ENCODE measurements at places on chromosomes 3 and 15.

DNA sequence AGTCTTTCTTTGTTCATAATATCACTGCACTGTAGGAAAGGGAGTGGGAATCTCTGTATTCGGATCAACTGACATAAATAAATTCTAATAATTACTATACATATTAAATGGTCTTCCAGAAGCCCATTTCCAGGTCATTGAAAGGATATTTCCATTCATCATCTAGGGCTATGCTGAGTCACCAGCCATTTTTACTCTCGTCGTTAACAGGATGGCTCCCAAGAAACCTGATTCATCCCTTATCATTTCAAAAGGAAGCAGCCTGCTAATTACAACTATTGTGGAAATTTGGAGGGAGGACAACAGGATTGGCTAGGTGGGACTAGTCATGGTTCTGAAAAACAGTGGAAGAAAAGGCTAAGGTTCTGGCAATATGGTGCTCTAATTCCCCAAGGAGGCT lies 13.6 kb downstream of the GMNC start:
- no peak for DNase-seq

- DNase-seq, result no peak
Measured at GRCh38 chr15:31444844-31445243, 118.2 kb downstream of the KLF13 start.

DNA sequence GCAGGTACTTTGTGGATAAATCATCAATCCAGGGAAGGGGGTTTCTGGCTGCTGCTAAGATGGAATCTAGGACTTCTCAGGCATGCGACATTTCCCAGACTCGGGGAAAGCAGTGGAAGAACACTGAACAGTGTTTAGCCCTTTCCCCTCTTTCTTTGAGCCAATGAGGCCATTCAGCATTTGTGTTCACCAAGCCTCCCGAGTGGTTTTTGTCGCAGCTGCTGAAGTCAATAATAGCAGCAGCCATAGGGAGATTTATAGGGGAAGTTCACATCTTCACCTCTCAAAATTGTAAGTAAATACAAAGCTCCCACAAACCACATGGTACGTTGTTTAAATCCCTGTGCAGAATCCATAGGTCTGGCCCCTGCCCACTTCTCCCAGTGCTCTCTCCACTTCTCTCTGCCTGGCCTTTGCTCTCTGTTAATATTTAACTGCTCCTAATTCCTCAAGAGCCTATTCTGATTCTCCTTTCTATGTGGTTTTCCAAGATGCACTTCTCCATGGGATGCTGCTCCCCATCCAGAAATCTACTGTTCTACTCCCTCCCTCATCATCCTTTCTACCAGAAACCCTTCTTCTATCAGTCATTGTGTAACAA lies 230.7 kb downstream of the SHQ1 start:
- DNase-seq, result no peak

- no peak for DNase-seq
Measured at GRCh38 chr15:85725019-85725418, 69.7 kb downstream of the KLHL25 start.

DNA sequence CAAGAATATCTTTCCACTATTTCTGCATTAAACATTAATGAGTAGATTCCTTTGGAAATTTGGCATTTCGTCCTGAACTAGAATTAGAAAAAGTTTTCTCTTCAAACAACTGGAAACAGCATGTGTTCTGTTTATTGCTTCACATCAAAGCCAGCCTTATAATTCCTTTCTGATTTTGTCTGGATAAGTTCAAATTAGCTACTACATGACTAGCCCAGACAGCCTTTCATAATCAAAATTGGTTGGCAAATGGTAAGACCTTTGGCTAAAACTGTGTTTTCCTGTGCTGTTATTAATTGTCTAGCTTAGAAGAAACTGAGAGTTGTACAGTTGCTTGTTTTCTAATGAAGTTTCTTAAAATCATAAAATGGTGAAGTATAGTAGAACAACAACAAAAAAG lies 52.7 kb upstream of the P3H2 start:
- no peak for DNase-seq

DNA sequence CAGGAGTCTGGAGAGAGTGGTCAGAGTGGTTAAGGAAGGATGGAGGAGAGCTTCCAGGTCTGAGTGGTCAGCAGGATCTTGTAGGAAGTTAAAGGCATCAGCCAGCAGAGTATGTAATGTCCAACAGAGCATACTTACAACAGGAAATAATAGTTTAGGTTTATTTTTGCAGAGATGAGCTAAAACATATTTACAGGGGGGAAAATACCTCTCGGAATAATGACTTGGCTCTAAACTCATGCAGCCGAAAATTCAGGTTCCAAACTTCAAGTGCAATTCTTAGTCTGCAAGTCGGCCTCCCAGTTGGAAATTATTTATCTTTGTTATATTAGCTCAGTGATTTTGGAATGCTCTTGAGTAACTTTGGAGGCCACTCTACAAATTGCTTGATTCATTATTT lies 385.0 kb upstream of the C2CD4B start:
- DNase-seq, result no peak

DNA sequence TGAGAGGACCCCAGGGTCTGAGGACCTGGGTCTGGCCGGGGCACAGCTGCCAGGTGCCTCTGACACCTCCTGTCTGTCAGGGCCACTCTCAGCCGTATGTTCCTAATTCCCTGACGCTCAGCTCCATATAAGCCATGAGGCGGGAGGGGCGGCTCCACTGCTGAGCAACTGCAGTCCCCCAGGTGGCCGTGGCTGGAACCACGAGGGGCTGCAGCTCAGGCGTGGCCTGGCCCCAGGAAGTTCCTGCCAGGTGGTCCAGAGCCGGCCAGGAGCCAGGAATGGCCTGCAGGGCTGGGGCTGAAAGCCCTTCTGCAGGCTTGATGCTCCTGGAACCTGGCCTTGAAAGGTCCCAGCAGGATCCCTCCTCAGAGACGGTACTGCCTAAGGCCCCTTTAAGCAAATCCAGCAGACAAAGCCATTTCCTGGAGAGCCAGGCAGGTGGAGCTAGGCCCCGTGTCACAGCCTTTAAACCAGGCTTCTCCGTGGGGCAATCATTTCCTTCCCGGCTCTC lies 118.0 kb downstream of the CHSY1 start:
- no peak for DNase-seq

DNA sequence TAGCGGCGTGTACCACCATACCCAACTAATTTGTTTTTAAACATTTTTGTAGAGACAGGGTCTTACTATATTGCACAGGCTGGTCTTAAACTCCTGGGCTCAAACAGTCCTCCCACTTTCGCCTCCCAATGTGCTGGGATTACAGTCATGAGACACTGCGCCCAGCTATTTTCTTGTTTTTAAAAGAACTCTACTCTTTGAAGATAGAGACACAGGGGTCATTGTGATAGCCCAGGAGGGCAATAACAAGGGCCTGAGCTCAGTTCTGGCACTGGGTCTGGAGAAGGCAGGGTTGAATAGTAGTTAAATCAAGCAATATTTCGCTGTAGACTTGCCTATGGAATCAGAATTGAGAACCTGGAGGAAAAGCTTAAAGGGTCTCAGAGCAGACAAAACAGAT lies 98.8 kb downstream of the ANP32A start:
- DNase-seq, result no peak

GRCh38 chr3:98681486-98681885 lies 81.7 kb upstream of the ST3GAL6 start:
- DNase-seq, result no peak

DNA sequence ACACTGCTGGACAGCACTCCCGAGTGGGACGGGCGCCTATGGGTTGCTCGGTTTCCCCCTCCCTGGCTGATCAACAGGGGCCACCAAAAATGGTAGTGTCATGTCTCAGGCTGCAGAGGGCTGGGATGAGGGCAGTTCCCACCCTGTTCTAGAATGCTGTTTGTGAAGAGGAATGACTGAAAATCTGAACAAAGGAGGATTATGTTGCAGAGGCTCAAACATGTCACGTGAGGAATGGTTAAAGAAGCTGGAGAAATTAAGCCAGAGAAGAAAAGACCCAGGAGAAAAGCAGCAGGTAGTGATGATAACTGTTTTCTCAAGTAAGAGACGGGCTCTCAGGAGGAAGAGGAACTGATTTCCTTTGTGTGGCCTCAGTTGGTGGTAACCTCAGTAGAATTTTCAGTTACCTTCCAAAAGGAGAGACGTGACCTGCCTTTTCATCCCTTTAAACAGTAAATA lies 10.4 kb downstream of the SPG21 start:
- DNase-seq, result no peak

Data from stimulated activated CD4-positive, alpha-beta T cell treated with anti-CD3 and anti-CD28 coated beads, Interleukin-15, amount 100 ng/mL, for 48 hours (primary cell).